ENCODE measurements at places on chromosomes 12 and 14.

- DNase-seq = no peak
Observed at GRCh38 chr12:54546511-54546910, 2.9 kb upstream of the PDE1B start.

- DNase-seq = no peak
Observed at GRCh38 chr12:3667485-3667884, 85.4 kb downstream of the CRACR2A start.

DNA sequence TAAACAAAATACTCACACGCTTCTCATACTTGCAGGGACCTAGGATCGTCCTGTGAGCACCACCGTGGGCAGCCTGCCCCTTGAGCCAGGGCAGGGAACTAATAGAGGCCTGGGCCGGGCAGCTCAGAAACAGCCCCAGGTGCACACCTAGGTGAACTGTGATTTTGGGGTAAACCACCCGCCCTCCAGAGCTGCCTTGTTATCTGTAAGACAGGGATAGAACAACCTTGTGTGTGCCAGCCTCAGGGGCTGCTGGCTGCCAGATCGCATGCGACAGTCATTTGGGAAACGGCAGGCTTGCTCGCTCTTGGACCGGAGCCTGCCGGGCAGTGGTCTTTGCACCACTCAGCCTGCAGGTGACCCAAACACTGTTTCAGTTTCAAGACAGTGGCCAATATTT is 86.8 kb downstream of the ADGRD1 start:
- DNase-seq = no peak

- no peak for DNase-seq
Observed at GRCh38 chr14:102605029-102605428, 12.6 kb downstream of the RCOR1 start.

DNA sequence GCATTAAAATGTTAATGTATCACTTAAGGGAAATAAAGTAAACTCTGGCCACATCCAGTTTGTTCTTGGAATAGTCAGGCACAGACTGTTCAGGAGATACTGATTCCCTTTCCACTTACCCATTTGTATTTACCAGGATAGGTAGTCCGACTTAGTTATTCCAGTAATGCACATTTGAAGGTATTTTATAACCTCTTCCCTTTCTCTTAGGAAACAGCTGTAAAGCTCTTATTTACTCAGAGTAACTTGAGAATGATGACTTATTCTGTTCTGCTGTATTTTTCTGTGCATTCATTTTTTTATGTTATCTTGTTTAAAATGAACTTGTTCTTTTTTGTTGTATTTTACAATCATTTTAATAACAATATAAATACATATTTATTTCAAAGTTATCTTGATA is 78.0 kb downstream of the METTL25 start:
- DNase-seq = no peak

- no peak for DNase-seq
Observed at GRCh38 chr12:104631867-104632266, 175.1 kb downstream of the CHST11 start.

DNA sequence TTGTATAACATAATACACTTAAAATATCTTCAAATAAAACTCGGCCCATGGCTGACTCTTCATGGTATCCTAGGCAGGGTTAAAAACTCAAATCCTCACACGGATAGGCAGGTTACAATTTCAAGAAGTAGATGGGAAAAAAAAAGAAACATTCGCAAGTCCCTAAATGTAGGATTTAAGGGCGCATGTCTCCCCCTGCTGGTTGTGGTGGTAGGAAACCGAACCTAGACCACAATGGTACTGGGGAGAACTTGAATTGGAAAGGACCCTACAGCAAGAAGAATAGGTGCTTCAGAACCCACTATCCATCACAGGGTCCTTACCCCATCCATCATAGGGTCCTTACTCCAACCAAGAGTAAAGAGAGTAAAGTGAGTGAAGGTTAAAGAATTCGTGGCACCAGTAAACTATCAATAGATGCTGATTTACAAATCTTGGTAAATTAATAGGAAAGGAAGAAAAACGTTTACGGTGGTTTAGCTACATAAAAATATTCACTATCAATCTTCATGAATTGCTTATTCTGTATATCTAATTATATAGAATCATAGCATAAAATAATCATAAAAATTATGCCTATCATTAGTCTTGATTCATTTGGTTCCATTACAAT is 3.3 kb upstream of the CIPC start:
- DNase-seq = peak; percentile 94

- DNase-seq = no peak
Observed at GRCh38 chr14:66378712-66379505, 107.3 kb upstream of the CCDC196 start.
